ENCODE measurements at places on chromosomes 5 and 9.
A peak's percentile ranks its signal among the peaks of the same experiment; 100 is the strongest.

GRCh38 chr5:56739990-56740389, 75.4 kb upstream of the MAP3K1 start:
- DNase-seq, result no peak

DNA sequence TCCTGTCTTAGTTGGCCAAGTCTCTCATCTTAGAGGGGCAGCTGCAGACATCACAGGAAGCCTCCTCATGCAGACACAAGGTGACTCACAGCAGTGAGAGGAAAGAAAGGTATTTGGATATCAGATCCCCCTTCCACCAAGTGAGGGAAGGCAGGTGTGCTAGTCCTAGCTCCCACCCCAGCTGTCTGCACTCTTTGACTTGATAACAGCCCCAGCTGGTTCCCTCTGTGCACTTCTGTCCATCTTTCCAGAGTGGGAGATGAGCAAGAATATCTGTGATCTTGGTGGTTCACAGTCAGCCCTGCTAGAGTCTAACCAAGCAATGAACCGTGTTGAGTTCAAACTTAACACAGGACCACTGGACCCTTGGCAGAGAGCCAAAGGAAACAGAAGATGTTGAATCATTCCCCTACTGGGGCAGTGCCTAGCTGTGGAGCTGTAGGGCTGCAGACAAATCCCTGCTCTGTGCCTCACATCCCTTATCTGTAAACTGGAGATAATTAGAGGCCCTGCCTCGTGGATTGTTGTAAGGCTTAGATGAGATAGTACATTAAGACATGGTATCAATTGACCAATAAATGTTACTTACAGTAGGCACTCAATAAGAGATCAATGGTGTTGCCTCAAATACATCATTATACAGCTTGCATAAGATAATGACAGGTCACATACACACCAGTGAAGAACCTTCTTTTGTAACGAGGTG, 39.1 kb downstream of the SH3RF2 start:
- no peak for DNase-seq

- peak; percentile 42 for DNase-seq
Observed at GRCh38 chr9:128286440-128286839, 10.4 kb downstream of the SWI5 start.

- DNase-seq, result no peak
Observed at GRCh38 chr9:4979239-4979638, 5.8 kb upstream of the JAK2 start.

DNA sequence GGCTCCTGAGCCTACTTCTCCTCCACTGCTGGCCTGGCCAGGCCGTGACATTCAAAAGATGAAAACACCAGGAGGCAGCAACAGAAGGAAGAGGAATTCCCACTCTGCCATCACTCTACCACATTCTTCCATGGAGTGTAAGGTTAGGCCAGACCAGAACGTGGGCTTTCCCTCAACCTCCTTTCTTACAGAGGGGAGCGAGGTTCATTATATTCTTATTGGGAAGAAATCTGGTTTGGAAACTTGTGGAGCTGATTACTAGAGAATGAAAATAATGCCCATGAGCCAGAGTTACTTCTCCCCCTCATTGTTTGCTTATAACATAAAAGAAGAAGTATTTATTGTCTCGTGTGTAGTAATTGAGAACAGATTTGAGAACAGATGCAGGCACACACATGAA, 136.3 kb upstream of the BASP1 start:
- no peak for DNase-seq

- DNase-seq, result no peak
Observed at GRCh38 chr9:134656334-134657006, 14.9 kb downstream of the COL5A1 start.

DNA sequence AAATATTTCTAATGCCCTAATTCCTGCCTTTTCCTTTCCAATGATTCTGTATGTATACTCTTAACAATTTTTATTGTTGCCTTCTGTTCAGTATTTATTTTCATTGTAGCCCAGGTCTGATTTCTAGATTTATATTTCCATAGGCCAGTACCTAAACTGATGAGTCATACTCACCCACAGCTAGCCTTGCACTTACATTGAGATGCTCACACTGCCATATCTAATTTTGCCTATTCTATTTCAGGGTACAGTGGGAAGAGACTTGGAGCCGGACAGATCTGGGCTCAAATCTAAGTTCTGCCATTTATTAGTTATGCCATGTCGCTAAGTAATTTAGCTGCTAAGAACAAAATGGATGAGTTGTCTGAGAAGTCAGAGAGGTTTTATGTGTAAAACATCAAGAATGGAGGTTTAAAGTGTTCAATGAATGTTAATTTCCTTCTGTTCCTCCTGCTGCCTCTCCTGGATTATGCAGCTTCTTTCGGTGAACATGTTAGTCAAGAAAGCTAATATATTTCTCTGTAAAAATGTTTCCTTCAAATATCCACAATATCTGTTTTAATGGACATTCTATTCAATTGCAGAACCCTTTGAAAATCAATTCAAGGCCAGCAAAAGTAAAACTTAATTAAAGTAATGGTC, 62.3 kb upstream of the CDK5RAP2 start:
- DNase-seq, result no peak

- DNase-seq, result no peak
Observed at GRCh38 chr9:112789891-112790774, 39.6 kb downstream of the SNX30 start.

DNA sequence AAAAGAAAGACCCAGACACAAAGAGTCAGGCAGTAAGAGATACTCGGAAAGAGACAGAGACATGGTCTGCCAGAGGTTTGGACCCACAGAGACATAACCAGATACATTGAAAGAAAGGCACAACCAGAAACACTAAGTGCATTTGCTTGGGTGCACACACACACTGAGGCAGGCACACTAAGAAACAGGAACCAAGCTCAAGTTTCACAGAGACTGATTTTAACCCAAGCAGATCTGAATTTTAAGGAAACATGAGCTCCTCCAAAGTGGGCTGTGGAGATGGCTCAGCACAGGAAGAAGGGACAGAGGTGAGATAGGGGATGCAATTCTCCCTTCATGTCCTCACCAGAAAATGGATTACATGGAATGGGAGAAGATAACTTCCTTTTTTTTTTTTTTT, 9.5 kb downstream of the AQP3 start:
- no peak for DNase-seq

- no peak for DNase-seq
Observed at GRCh38 chr9:131217331-131218031, 58.8 kb downstream of the FAM78A start.

DNA sequence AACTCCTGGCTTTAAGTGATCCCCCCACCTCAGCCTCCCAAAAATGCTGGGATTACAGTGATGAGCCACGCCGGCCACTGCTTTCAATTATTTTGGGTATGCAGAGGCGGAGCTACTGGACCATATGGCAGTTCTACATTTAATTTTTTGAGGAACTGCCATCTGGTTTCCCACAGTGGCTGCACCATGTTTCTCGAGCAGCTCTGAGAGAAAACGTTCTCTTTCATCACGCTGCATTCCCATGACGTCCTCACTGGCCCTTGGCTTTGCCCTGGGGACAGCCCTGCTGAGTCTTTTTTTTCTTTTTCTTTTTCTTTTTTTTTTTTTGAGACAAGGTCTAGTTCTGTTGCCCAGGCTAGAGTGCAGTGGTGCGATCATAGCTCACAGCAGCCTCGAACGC, 35.5 kb upstream of the GRHPR start:
- no peak for DNase-seq

DNA sequence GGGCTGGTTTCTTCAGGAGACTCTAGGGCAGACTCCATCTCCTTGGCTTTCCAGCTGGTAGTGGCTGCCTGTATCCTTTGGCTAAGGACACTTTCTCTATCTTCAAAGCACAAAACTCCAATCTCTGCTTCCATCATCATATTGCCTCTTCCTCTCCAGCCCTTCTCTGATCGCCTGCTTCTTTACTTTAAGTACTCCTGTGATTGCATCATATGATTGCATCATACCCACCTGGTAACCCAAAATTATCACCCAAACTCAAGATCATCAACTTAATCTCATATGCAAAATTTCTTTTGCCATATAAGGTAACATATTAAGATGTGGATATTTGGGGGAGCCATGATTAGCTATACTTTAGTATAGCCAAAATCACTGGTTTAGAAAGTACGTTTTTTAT, 1092.6 kb upstream of the CDH6 start:
- no peak for DNase-seq

GRCh38 chr9:136978073-136978864, 965 bp downstream of the PTGDS start:
- DNase-seq, result peak; percentile 90

- DNase-seq, result no peak
Observed at GRCh38 chr9:90307167-90307833, 335.3 kb downstream of the DIRAS2 start.

GRCh38 chr5:164650427-164650826, 1145.0 kb downstream of the MAT2B start:
- DNase-seq, result no peak

GRCh38 chr5:61055434-61056006, 106.7 kb downstream of the SMIM15 start:
- DNase-seq, result no peak

DNA sequence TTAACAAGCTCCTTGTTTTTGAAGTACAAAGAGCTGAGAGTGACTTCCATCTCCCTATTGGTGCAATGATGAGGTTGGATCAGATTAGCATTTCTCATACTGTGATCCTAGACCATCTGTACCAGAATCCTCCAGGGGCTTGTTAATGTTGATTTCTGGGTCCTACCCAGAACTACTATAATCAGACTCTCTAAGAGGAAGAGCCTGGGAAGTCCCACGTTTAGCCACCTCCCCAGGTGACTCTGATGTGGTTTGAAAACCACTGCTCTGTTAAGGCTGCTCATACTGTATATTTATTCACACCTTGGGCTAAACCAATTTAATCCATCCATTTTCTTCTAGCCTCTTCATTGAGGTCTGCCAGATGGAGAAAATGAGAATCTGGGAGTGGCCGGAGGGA, 49.6 kb upstream of the SMIM32 start:
- DNase-seq, result no peak

DNA sequence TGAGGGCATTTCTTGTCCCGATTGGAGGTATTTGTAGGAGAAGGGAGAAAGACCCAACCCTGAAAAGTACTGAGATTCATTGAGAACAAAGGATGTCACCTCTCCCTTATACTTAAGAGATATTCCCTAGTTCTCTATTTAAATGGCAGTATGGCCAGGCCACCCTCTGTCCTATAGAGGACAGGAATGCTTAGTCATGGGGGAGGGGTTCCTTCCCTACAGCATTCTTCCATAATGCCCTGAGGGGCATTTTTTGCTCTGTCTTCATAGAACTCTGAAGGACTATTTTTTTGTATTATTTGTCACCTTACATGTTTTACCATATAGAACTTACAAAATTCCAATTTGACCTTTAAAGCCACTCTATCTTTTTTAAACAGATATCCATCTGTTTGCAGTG, 176.3 kb downstream of the TMEM161B start:
- no peak for DNase-seq

- DNase-seq, result no peak
Observed at GRCh38 chr5:36054647-36055046, 12.0 kb downstream of the UGT3A2 start.

DNA sequence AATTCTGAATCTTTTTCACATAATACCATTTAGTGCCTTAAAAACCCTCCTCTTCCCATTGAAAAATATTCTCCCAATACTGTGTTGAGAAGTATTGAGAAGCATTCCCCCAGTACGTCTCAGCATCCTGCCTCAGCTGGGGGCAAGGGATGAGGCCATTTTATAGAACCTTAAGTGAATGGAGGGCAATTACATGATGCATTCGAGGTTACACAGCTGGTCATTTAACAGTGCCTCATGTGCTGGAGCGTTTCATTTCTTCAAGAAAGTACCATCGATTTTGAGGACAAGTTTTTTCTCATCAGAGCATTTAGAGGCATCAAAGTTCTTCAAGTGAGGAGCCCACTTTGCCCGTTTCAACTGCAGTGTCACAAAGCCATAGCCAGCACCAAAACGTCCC, 135.6 kb downstream of the DOCK2 start:
- DNase-seq, result no peak

- no peak for DNase-seq
Observed at GRCh38 chr5:20470997-20471396, 483.0 kb upstream of the CDH18 start.

DNA sequence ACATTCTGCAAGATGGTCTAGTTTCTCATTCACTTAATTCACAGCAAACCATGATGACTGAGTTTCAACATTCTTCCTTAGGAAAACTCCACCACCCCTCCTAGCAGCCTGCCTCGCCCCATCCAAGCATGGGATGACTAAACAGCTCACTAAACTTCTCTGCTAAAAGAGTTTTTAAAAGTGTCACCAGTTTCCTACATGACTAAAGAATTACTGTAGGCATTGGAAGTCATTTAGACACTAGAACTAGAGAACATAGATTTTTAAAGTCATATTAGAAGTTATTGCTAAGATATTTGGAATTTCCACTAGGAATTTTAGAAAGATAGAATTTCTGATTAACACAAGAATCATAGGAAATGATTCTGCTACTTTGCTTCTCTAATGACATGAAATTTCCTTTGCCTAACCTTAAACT, 5.5 kb upstream of the ESM1 start:
- no peak for DNase-seq

DNA sequence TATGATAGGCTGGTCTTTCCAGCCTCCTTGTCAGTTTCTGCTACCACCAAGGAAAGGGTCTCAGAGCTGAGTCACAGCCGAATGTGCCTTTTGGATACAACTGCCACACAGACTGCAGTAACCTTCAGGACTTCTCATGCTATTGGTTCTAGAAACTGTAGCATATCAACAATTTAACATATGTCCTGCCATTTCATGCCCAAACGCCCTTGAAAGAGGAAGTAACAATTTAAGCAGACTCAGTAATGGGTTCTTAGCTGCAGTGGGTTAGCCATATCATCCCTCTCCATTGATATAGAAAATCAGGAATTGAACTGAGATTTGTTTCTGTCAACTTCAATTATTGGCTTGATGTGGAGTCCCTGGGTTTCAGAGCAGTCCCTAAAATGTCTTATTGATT, 4.1 kb upstream of the CLK4 start:
- DNase-seq, result no peak

- DNase-seq, result no peak
Observed at GRCh38 chr9:112193572-112194288, 18.6 kb upstream of the SUSD1 start.

GRCh38 chr9:1653282-1653681, 361.9 kb upstream of the SMARCA2 start:
- DNase-seq, result no peak

GRCh38 chr9:134570151-134570621, 71.4 kb upstream of the COL5A1 start:
- DNase-seq, result no peak

DNA sequence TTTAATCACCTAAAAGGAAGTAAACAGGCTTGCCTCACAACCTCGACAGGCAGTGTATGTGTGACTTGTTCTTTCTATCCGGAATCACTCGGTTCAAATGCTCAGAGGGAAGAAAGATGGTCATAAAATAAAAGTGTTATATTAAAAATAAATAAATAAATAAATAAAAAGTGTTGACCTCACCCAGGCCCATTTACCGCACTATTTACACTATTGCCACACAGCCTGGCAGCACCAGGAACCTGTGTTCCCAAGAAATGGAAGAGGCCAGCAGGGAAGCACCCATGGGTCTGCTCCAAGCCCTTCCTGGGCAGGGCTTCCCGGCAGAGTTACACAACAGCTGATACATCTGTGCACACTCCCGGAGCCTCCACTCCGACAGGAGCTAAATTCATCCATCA, 127.9 kb downstream of the EFNA5 start:
- no peak for DNase-seq
